ENCODE measurements at places on chromosomes 7 and 10. TPM values are rescaled to one million over a fixed set of nuclear protein-coding genes. Genes with fewer than 3 reads are reported as not detected.

Gene TMEM176A
- total RNA-seq: not detected

Gene FBXL13
- total RNA-seq: 0.16 TPM

Gene BLNK
- 107 TPM for total RNA-seq

Gene PDZD7
- total RNA-seq: not detected

Gene ARHGEF35
- total RNA-seq: 9.7 TPM

Gene ACADSB
- 24.0 TPM for total RNA-seq

Gene OR6V1
- not detected for total RNA-seq

Gene SLC13A4
- not detected for total RNA-seq

Gene ALOX5
- 69.0 TPM for total RNA-seq

Gene C7orf57
- not detected for total RNA-seq

Gene NEUROG3
- not detected for total RNA-seq

Gene TYW1B
- total RNA-seq: 4.3 TPM

Gene SLC39A12
- 0.67 TPM for total RNA-seq

Measured in GM12878 (cell line).